ENCODE measurements at places on chromosomes 5 and 9.

- DNase-seq = no peak
These were observed 32.7 kb upstream of the CDKN2B start for GRCh38 chr9:22041775-22042174.

- DNase-seq = no peak
These were observed 180.2 kb upstream of the EGFLAM start for GRCh38 chr5:38078161-38078560.

DNA sequence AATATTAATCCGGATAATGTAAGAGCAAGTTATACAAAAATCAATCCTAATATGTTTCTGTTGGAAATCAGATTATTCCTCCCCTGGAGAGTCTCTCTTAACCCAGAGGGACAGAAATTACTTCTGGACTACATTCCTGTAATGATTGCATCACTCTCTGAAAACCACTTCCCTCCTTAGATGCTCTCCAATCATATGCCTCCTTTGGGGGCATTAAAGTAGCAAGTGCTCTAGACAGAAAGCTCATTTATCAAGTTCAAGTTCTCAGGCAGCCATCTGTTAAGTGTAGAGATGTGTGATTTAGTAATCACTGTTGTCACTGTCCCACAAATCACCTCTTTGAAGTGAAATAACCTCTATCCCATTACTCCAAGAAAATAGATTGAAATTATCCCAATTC, 247.1 kb downstream of the SLCO4C1 start:
- DNase-seq = no peak

- peak; percentile 35 for DNase-seq
These were observed 102.9 kb downstream of the LIFR start for GRCh38 chr5:38453506-38453905.

GRCh38 chr9:68894502-68894901, 119.4 kb downstream of the PRKACG start:
- no peak for DNase-seq

GRCh38 chr9:130825351-130825651, 9.8 kb upstream of the ABL1 start:
- no peak for DNase-seq

GRCh38 chr9:68746525-68746924, 41.5 kb downstream of the PIP5K1B start:
- no peak for DNase-seq

- DNase-seq = no peak
These were observed 174.0 kb upstream of the ZNF618 start for GRCh38 chr9:113701774-113702755.

DNA sequence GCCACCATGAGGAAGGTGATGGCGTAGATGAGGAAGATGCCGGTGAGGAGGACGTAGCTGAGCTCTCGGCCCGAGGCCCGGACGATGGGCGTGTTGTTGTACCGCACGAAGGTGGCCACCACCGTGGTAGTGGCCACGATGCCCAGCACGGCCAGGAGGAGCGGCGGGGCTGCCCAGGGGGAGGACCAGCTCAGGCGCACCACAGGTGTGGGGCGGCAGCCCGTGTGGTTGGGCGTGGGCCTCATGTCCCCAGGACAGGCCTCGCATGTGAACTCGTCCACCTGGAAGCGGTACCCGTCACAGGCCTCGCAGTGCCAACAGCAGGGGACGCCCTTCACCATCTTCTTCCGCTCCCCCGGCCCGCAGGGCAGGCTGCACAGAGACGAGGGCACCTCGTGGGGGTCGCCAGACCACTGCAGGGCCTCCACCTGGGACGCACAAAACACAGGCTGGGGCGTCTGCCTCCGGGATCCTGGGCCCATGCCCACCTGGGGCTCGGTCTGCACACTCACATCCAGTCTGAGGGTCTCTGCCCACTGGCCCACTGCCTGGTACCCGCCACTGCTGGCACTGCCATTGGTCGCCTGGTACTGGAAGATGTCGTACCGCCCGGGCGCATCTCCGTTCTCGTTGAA, 8.7 kb downstream of the GRM6 start:
- no peak for DNase-seq

DNA sequence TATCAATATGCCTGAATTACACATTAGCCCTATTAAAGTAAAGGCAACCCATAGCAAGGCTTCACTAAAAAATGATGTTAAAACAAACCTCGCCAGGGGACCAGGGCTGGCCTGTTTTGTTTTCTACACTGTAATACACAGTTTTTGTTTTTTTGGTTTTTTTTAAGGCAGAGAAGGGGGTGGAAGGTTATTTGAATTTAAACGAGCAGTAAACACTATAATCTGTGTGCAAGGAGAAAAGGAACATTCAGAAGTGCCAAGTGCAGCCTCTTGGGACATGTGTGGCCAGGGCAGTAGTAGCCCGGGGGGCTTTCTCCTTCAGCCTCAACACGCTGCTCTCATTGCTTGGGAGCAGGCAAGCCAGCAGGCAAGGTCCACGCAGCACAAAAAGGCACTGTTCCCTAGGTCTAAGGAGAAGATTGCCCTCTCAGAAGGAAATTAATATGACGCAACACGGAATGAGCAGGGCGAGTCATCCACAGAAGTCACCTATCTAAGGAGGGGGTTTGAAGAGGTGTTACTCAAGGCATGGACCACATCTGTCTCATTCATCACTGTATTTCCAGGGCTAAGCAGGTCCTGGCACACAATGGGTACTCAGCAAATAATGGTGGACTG, 16.2 kb downstream of the SIL1 start:
- DNase-seq = peak; percentile 22

DNA sequence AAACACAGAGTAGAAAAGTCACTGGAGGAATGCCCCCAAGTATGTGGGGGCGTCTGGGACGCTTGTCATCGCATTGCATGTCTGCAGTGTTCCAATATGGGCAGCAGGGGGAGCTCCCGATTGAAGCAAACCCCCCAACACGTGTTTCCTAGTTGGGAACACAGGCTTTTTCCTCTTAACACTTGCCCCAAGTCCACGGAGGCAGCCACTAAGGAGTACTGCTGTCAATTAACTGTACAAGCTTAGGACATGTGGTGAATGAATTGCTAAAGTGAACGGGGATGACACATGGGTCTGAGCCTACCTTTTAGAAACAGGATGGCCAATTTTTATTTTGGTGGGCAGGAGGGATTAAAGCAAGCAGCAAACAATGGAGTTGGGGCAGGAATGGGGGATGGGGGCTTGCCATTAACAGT, 2.2 kb downstream of the GABRB2 start:
- DNase-seq = peak; percentile 51

- peak; percentile 20 for DNase-seq
These were observed 5.0 kb downstream of the IL3 start for GRCh38 chr5:132065351-132065937.

GRCh38 chr9:77016526-77017504, 2.6 kb upstream of the FOXB2 start:
- no peak for DNase-seq

- no peak for DNase-seq
These were observed 143.3 kb downstream of the GABBR2 start for GRCh38 chr9:98565152-98566135.

- no peak for DNase-seq
These were observed 13.5 kb downstream of the CCNI2 start for GRCh38 chr5:132760601-132761317.

- no peak for DNase-seq
These were observed 23.6 kb downstream of the TERT start for GRCh38 chr5:1270933-1271914.

GRCh38 chr9:16915126-16915831, 44.8 kb upstream of the BNC2 start:
- DNase-seq = no peak
